ENCODE measurements at places on chromosomes 5 and 9.

GRCh38 chr5:19986031-19986619 is 1.9 kb downstream of the CDH18 start:
- no peak for DNase-seq

DNA sequence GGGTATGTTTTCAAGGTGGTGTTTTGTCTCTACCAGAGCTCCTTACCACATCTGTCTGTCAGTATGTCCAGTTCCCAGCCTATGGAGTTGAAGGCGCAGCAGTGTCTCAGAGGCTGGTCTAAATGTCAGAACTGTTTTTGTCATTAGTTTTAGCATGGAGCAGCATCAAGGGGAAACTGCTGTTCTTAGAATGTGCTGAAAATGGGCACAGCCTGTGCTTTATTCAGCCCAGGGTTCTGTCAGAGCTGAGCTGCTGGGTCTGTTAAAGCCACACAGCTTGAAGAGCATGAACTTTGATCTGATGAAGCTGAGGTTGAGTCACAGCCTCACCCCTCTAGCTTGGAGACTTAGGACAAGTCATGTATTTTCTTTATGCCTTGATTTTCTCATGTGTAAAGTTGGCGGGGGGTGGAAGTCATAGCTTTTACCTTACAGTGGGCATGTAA is 71.9 kb downstream of the RALGPS1 start:
- DNase-seq, result no peak

- DNase-seq, result no peak
Measured at GRCh38 chr5:88691230-88691582, 191.8 kb downstream of the MEF2C start.

DNA sequence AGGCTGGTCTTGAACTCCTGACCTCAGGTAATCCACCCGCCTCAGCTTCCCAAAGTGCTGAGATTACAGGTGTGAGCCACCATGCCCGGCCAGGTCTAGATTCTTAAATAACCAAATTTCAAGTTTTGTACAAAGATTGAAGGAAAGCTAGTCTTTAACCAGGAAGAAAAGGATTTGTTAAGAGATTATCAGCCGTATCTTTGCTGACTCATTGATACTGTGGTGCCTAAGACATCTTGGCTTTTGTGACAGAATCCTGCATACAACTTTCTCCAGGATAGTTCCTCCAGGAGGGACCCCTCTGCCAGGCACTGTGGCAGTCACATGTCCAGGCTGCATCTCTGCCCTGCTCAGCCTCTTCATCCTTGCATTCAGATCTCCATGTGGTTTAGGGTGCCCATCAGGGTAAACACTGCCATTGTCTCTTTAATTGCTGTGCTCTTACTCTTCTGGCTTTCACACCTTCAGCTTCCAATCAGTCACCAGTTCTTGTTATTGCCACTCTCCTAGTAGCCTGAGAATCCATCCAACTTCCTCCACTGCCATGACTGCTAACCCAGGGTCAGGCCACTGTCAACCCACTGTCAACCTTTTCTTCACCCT is 10.0 kb downstream of the MAP3K1 start:
- no peak for DNase-seq

DNA sequence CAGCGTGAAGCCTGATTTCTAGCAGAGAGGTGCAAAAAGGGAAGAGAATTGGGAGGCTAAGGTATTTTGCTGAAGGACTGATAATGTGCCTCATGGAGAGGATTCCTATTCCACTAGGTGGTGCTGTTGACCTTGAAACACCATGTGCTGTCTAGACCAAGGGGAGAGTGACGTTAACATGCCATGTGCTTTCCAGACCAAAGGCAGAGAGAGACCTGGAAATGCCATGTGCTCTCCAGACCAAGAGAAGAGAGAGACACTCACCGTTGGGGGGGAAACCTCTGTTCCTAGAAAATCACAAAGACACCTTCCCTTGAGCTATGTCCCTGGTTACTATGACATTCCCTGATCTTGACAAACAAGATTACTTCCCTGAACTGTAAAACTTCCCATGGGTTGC is 286.0 kb upstream of the TUSC1 start:
- peak; percentile 95 for DNase-seq

DNA sequence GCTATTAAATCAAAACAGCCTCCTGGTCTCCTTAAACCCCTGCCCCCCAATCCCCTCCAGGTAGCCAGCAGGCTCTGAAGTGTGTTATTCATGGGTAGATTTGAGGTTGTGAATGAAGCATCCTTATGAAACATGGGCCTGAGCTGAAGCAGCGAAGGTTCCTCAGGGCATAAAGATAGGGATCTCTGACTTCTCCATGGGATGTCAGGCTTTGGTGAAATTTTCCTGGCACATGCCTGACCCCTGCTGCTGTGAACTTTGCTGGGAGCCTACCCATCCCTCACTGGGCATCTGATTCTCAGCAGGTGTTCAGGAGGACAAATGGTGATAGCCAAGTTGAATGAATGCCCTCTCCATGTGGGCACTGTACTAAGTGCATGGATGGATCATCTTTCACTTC is 250.3 kb downstream of the ASTN2 start:
- no peak for DNase-seq

DNA sequence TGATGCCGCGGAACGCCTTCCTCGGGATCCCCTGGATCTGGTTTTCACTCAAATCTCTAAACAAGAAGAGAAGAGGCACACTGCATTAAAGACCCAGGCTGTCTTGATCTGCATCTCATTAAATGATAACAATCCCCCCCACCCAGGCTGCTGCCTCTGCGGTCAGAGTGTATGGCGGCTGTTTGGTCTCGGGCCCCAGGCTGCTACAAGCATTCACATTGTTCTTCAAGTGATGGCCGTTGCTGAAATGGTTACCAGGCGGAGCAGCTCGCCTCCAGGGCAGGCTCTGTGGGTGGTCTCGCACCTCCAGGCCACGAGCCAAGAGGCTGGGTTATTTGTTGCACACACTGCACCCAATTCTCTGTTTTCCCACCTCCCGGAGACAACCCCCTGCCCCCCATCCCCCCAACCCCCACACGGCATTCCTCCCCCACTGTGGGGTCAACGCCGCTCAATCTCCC is 304.1 kb upstream of the PANK3 start:
- DNase-seq, result no peak

Measured in KBM-7 (cell line).